SJCRH30 (cell line): ENCODE measurements at places on chromosomes 16 and 17. TPM values are rescaled to one million over a fixed set of nuclear protein-coding genes. Genes with fewer than 3 reads are reported as not detected.
A peak's percentile ranks its signal among the peaks of the same experiment; 100 is the strongest.

DNA sequence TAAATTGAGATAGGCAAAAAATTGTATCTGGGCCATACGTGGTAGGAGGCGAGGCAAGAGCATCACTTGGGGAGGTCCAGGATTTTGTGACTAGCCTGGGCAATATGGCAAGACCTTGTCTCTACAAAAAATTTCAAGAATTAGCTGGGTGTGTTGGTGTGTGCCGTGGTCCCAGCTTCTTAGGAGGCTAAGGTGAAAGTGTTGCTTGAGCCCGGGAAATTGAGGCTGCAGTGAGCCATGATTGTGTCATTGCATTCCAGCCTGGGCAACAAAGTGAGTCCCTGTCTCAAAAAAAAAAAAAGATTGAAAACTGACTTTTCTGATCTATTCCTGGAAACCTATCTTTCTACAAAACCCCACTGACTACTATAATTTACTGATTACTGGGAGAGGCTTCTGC lies 26.7 kb downstream of the CDK12 start:
- DNase-seq = no peak

- DNase-seq = no peak
These were observed at the start of gene PRM1 for GRCh38 chr16:11280616-11281522. Gene PRM1 (minus strand): TSS chr16:11281330. CDS start chr16:11281238, 92 bp downstream.

GRCh38 chr17:77210946-77211541 lies 70.3 kb downstream of the SEC14L1 start:
- no peak for DNase-seq

DNA sequence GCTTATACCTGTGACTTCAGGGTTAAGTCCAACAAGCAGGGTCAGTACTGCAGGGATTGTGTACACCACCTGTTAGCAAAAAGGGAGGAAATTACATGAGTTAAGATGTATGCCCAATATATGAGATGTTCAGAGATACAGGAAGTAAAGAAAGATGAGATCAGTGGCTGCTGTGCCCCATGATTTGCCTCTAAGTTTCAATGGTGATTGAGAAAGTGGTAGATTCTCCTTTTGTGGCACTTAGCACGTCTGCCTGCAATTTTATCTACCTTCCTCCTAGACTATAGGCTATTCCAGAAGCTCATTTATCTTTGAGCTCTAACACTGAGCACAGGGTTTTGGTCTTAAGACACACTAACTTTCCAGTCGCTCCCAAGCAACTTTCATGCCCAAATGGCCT lies 3.6 kb downstream of the TMEM220 start:
- no peak for DNase-seq

Gene CRISPLD2
- 0.34 and 0.48 TPM in 2 replicates for total RNA-seq

Gene CFAP97D1
- not detected in 2 replicates for total RNA-seq

GRCh38 chr17:74325743-74326379 lies at the start of gene KIF19:
Gene KIF19 (plus strand): TSS chr17:74326226. CDS start chr17:74326350, 124 bp downstream.
- DNase-seq = no peak

GRCh38 chr17:4317610-4318009 lies 48.9 kb downstream of the UBE2G1 start:
- DNase-seq = no peak

GRCh38 chr17:80229011-80229410 lies 8.8 kb downstream of the SLC26A11 start:
- no peak for DNase-seq

DNA sequence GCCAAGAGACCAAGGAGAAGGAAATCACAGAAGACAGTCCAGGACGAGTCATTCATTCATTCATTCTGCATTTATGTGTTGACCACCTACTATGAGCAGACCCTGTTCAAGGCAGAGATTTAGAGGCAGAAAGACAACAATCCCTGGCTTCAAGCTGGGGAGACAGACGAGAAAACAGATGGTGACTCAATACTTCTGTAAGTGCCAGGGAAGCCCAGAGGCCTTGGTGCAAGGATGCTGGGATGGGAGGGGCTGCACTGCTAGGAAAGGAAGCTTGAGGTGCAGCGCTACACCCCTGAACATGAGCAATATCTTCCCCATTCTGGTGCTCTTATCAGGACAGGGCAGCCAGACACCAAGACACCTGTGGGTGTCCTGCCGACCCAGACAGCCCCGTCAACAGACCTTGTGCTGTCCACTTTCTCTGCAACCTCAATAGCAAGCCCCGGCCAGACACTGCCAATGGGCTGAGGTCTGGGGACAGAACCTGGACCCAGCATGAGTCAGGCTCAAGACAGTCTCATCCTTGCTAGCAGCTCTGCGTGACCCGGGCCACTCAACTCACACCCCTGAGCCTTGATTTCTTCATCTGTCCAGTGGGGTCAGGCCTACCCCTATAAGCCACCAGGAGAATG lies 163.5 kb downstream of the COPRS start:
- no peak for DNase-seq

DNA sequence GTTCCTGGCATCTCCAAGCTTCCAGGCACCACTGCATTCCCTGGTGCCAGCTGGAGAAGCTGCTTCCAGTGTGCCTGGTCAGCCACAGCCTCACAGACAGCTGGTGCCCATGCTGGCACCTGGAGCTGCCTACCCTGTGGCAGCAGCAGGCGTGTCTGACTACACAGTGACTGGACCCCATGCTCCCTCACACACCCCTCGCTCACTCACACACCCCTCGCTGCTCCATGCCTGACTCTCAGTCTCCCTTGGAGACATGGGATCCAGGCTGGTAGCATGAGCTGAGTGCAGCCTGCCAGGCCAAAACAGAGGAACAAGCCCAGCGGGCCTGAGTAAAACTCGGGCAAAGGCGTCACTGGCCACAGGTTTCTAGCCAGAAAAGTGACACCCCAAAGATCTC lies 59.1 kb upstream of the SMIM36 start:
- no peak for DNase-seq

DNA sequence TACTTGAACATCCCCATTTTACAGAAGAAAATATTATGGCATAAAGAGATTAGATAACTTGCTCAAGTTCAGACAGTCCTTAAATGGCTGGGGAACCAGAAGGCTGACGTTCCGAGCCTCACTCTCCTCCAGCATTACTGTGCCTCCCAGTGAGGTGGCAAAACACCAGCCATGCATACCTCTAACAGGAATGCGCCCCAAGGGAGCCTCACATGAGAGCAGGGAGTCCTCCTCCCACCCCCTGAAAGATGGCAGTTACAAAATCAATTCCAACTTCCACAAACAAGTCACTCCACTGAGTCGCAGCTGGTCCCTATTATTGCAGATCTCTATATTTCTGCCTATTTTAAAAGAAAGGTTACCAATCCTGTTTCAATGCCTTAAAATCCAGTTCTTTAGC lies 55.5 kb downstream of the ANKFY1 start:
- no peak for DNase-seq

GRCh38 chr17:58330538-58330996 lies 2.0 kb upstream of the TSPOAP1 start:
- DNase-seq = no peak

Gene KRT15
- total RNA-seq = 0.08 TPM in 1 of 2 replicates, not detected in the other

DNA sequence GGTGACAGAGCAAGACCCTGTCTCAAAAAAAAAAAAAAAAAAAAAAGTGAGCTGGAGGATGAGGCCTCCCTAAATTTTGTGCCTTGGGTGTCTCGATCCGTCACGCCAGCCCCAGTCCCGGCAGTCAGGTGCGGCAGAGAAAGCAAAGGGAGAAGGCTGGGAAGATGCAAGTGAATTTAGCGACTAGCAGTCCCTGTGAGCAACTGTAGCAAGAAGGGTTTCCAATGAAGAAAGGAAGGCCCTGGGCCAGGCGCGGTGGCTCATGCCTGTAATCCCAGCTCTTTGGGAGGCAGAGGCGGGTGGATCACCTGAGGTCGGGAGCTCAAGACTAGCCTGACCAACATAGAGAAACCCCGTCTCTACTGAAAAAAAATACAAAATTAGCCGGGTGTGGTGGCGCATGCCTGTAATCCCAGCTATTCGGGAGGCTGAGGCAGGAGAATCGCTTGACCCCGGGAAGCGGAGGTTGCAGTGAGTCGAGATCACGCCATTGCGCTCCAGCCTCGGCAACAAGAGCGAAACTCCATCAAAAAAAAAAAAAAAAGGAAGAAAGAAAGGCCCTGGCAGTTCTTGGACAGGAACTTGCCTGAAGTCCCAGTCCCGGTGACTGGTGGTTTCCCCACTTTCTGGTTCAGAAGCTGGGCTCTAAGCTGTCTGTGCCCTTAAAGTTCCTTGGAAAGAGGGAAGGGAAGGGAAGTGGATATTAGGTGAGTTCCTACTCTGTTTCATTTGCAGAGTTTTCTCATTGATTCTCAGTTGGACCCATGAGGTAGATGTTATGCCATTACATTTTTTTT lies 1.8 kb upstream of the QPRT start:
- no peak for DNase-seq

GRCh38 chr16:2196981-2197511 lies 641 bp upstream of the CASKIN1 start:
- DNase-seq = no peak

GRCh38 chr16:73209190-73209589 lies 161.3 kb upstream of the ZFHX3 start:
- no peak for DNase-seq

Gene CSH2
- not detected in 2 replicates for total RNA-seq

GRCh38 chr17:54368906-54369305 lies 531.7 kb upstream of the TOM1L1 start:
- DNase-seq = peak; percentile 2

GRCh38 chr16:84040226-84040822 lies 2.3 kb downstream of the SLC38A8 start:
- DNase-seq = peak; percentile 74

- peak; percentile 55 for DNase-seq
These were observed 172.0 kb upstream of the CIBAR2 start for GRCh38 chr16:85284141-85284817.

DNA sequence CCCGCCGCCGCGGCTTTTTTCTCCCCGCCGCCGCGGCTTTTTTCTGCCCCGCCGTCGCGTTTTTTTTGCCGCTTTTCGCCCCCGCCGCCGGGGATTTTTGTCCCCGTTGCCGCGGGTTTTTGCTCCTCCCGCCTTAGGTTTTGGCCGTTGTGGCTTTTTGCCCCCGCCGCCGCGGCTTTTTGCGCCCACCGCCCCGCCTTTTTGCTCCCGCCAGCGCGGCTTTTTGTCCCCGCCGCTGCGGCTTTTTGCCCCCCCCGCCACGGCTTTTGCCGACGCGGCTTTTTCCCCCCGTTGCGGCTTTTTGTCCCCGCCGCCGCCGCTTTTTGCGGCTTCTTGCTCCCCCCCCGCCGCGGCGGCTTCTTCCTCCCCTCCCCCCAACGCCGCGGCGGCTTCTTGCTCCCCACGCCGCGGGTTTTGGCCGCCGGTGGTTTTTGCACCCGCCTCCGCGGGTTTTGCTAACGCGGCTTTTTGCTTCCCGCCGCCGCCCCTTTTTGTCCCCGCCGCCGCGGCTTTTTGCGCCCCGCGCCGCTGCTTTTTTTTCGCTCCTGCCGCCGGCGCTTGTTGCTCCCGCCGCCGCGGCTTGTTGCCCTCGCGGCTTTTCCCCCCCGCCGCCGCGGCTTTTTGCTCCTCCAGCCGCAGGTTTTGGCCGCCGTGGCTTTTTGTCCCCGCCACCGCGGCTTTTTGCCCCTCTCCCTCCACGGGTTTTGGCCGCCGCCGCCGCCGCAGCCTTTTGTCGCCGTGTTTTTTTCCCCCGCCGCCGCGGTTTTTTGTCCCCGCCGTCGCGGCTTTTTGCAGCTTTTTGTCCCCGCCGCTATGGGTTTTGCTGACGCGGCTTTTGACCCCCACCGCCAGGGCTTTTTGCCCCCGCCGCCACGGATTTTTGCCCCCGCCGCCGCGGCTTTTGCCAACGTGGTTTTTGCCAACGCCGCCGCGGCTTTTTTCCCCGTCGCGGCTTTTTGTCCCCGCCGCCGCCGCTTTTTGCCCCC lies 150.3 kb downstream of the KCNJ18 start:
- DNase-seq = no peak

Gene CCL16
- not detected in 2 replicates for total RNA-seq

DNA sequence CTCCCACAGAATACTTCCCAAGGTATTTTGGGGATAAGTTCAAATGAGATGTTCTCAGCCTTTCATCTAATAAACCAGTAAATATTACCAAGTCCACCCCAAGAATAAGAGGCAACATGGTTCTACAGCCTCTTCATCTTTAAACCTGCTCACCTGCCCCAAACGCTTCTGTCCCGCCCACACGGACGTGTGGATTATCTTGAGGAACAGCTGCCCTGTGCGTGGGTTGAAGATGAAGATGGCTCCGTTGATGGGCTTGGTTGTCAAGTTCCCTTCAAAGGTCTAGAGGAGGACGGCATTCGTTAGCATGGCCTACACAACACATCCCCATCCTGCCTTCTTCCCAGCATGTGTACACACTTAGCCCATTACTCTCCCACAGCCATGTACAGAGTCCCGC lies 8.4 kb upstream of the RILP start:
- DNase-seq = no peak

Gene SEPTIN12
- total RNA-seq = not detected in 2 replicates

Gene TMC5
- not detected in 2 replicates for total RNA-seq
